ENCODE measurements at places on chromosomes 5 and 9.

DNA sequence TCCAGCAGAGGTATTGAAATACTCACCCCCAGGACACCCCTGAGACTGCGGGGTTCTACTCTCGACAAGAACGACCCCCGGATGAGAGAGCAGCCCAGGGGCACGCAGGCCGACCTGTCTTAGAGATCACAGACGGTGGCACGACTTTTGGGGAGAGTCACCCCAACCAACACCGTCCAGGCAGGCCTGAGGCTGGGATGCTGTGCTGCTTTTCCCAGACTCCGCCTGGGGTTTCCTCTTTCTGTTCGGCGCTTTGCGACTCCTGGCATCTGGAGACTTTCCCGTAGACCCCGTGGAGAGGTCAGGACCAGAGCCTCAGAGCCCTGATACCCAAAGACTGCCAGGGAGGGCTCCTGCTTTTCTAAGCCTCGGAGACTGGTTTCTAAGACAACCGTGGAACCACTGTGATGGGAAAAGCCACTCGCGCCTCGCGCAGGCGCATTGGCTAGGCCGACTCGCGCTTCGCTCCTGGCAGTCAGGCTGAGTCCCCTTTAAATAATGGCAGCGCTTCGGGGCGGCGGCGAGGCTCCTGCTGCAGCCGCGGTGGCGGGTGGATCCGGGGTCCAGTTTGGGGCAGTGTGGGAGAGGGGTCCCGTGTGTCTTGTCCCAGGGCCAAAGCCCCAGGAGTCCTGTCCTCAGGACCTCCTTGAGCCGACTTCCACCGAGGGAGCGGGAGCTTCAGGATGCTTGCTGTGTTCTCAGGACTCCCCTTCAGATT is 484.0 kb downstream of the SPATA31A7 start:
- no peak for DNase-seq

DNA sequence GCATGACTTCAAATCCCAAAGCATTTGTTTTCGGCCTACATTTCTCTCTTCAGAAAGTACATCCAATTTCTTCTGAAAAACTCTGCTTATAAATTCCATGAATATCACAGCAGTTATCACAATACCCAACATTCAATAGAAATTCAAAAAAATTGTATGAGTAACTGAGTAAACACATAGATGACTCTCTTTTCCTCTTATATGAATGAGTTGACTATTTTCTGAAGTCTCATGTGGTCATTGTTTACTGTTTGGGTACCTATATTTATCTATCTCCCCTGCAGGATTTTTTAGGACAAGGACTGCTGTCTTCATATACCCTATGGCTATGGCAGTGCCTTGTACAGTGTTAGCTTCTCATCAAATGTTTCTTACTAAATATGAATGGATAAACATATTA is 157.1 kb downstream of the HTR1A start:
- no peak for DNase-seq

DNA sequence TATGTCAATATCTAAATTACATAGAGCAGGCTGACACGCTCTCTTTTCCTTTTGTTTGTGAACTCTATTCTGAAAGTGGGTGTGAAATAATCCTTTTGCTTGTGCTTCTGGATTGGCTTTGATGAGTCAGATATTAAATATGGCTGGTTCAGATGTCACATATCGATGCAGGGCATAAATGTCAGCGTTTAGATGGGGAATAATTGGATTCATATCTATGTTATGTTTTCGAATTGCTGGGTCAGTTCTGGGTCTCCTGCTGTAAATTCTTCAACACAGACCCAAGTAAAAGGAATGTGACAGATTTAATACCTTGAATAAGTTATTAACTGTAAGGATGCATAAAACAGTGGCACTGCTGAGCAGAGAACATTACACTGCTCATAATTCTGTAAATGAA is 118.7 kb upstream of the SNX2 start:
- DNase-seq, result no peak

DNA sequence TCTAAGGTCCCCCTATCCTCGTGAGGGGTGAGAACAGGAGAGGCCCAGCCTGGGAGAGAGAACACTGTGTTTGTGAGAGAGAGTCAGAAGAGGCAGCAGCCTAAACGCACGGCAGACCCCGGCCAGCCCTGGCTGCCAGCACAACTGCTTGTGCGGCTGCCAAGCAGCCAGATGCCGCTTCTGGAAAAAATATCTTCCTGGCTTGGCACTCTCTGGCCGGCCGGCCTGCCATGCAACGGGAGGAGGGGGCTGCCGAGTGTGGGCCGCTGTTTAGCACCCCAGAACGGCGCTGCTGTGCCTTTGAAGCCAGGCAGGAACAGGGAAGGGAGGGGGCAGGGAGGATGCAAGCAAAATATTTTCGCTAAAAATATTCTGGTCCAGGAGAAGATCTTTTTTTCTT is 105.0 kb downstream of the FGF18 start:
- DNase-seq, result no peak

GRCh38 chr5:167918184-167918812 is 373.1 kb upstream of the WWC1 start:
- no peak for DNase-seq

GRCh38 chr9:115651461-115651860 is 502.1 kb upstream of the PAPPA start:
- DNase-seq, result no peak

DNA sequence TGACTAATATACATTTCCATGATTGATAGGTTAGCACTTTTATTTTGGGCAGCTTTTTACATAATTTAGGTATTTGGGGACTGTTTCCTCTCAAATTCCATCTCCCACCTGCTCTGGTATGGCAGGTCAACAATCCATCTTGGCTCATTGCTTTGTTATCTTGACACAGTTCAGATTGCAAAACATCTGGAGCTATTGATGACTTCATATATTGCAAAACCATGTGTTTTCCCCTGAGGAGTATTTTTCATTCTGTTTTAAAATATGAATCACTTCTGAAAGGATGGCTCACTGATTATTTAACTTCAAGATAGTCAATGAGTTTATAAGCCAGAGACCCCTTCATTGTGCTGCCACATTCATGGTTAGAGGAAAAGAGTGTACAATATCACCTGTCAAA is 1206.0 kb upstream of the C9orf72 start:
- DNase-seq, result no peak

DNA sequence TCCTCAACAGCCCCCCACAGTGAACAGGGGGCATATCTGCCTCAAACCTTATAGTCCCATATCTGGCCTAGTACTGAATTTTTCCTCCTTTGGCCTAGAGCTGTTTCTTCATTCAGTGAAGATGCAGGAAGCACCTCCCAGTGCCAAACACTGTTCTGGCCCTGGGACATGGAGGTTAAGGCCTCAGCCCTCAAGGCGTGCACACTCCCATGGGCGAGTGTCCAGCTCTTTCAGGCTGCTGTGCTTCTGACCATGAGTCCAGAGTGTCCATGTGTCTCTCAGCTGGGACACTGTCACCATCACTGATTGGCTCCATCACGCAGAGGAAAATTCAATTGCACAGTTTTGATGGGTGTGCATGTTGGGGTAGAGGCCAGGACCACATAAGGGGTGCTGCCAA is 151.5 kb downstream of the PAX5 start:
- DNase-seq, result no peak

DNA sequence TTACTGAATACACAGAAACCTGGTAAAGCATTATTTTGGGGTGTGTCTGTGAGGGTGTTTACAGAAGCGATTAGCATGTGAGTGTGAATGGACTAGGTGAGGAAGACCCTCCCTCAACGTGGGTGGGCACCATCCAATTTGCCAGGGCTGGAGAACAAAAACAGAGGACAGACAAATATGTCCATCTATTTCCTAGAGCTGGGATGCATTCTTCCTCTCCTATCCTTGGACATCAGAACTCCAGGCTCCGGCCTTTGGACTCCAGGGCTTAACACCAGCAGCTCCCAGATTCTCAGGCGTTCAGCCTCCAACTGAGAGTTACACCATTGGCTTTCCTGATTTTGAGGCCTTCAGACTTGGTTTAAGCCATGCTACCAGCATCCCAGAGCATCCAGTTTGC is 65.8 kb upstream of the CHD1 start:
- DNase-seq, result no peak

DNA sequence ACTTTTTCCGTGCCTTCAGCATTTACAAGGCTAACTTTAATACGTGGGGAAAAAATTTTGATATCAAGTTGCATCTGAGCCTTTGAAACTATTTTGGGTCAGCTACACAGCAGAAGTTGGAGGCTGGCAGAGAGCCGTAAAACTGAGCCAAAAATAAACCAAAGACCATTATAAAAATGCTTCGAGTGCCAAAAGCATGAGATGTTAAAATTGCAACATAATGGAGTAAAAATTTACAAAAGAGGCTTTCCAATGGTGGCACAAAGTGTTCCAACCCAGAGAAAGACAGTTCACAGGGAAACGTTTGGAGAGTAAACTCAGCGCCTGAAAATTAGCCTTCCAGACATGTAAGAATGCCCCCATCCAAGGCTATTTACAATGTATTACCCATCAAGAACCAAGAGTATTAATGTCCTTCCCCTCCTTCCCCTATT is 190.3 kb downstream of the TLE1 start:
- no peak for DNase-seq

DNA sequence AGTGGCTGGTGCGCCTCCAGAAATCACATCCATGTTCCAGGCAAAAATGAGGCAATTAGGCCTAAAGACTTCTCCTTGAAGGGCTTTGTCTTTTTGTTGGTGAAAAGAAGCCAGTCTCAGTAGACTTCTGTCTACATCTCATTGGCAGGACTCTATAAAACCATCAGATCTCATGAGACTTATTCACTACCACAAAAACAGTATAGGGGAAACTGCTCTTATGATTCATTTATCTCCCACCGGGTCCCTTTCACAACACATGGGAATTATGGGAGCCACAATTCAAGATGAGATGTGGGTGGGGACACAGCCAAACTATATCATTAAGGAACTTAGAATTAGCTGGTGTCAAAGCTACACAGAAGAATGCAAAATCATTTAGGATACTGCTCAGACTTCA is 77.7 kb upstream of the SNX2 start:
- no peak for DNase-seq

DNA sequence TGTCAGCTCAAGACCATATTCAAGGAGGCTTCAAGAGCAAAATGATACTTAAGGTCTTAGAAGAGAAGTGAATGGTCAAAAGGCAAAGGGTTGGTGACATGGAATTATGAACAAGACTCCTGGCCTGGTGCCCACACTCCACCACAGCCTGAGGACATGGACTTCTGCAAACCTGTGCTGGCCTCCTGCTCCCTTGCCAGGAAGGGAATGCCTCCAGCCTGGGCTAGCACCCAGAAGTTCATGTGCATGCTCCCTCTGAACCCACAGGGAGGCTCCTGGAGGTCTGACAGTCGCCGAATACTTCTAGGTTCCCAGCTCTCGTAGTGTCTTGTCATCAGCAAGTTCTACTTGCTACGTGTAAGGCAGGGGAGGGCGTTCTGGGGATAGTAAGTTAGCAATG is 156.7 kb downstream of the FSTL4 start:
- DNase-seq, result no peak

DNA sequence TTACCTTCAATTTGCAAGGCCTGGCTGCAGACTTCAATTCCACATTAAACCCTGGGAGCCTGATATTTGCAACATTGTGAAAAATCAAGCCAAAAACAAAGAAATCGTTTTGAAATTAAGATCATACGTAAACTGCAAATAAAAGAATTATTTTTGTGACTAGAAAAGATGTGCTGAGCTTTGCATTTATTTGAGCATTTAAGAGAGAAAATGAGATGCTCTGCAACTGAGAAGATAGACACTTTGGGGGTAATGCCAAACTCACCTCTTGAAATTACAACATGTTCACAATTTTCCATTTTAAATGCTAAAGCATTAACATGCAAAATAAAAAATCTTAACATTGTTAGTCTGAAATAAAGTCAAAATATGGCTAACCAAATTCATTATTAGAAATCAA is 46.6 kb downstream of the CSNK1A1 start:
- no peak for DNase-seq

DNA sequence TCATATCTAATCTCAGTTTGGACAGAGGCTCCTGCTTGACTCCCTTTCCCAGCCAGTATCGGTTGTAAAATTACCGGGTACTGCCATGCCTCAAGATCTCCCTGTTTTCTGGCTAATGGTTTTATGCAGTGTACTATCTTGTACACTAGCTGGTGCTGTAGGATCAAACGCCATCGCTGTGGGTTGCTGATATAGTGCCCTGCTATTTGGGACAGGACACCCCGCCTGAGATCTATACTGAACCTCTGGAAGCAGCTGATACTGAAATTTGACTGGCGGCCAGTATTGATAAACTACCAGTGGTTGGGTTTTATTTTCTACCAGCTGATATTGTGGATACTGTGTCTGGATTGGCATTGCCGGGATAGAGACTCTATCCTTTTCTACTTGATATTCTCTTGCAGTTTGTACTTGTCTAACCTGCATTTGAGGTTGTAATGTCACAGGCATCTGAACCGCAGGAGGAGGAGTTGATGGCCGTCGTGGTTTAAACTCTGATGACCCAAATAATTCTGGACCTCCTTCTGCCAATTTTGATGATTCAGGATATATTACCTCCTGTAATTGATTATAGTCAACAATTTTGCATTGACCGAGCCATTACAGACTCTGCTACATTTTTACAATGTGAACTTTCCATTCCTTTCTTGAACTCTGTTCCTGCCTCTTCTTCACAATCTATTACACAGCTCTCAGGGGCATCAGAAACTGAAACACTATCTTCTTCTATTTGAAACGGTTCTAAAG is 112.5 kb upstream of the LARP1 start:
- DNase-seq, result no peak

- no peak for DNase-seq
Observed at GRCh38 chr5:175681045-175681967, 23.4 kb downstream of the HRH2 start.

- no peak for DNase-seq
Observed at GRCh38 chr5:14699807-14700400, 35.4 kb downstream of the OTULIN start.

DNA sequence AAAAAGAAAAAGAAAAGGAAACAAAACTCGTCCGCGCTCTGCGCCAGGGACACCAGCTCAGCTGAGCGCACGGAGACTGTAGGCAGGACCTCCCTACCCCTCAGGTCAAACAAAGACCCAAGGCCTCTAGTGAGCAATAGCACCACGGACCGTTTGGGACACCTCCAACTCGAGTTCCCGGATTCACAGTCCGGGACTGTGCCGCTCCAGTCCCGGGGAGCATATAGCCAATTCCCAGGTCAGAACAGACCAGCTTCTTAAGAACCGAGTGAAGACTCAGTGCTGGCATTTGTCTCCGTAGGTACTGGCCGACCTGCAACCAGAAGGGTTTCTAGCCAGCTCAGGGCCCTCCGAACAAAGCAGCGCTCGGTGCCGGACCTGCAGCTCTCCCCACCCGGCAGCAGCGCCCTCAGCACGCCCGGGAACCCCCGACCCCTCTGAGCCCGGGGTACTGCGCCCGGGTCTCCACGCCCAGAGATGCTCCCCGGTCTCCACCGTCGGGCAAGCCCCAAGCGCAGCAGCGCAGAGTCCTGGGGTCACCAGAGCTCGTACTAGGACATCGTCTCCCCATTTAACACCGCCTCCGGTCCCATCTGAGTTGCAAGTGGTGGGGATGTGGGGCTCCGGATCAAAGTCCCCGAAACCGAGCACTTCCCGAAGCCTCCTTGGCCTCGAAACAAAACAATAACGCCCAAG is 591 bp downstream of the ABCA1 start:
- DNase-seq, result no peak

GRCh38 chr9:131728961-131729360 is 10.9 kb downstream of the RAPGEF1 start:
- DNase-seq, result no peak

GRCh38 chr9:69122549-69123141 is 51.4 kb upstream of the TJP2 start:
- DNase-seq, result no peak

- no peak for DNase-seq
Observed at GRCh38 chr5:124869426-124870033, 123.1 kb upstream of the ZNF608 start.

- no peak for DNase-seq
Observed at GRCh38 chr9:87812375-87813118, 70.1 kb upstream of the SPATA31E1 start.

- DNase-seq, result no peak
Observed at GRCh38 chr9:83934569-83935275, 13.5 kb upstream of the KIF27 start.

Data from stimulated activated CD4-positive, alpha-beta T cell treated with anti-CD3 and anti-CD28 coated beads, TNF-alpha, amount 100 ng/mL, for 1 hour (primary cell).